ENCODE measurements at places on chromosomes 7 and 10.

- DNase-seq, result no peak
Observed at GRCh38 chr7:46450425-46450824, 529.4 kb upstream of the IGFBP3 start.

- no peak for DNase-seq
Observed at GRCh38 chr7:111784296-111784695, 222.0 kb upstream of the IMMP2L start.

DNA sequence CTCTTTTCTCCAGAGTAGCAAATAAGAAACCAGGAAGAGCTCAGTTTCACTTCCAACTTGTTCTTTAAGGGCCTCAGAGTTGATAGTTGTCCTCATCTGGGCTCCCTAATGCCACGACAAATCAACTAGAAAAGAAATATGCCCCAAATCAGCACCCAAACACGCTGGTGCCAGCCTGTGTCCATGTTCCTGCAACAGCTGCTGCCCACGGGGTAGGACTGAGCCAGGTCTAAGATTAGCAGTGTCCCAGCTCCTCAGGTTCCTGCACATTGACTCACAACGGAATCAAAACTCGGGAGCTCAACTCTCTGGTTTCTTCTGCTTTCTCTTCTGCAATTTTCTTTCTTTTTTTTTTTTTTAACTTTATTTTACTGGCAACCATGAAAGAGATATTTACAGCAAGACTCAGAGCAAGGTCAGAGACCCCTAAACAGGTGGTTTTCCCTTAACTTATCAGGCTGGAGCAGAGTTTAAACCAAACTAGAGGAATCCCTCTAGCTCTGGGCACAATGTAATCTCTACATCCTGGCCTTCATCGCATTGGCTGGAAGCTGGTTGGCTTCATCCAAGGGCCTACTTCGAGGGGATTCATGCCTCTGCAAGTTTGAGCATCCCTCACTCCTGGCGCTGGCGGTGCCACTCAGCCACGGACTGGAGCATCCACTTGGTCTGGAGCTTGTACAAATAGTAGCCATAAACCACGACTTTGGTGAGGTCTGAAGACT lies 126.1 kb downstream of the PFKFB3 start:
- no peak for DNase-seq

GRCh38 chr7:136517971-136518370 lies 350.5 kb upstream of the CHRM2 start:
- no peak for DNase-seq

DNA sequence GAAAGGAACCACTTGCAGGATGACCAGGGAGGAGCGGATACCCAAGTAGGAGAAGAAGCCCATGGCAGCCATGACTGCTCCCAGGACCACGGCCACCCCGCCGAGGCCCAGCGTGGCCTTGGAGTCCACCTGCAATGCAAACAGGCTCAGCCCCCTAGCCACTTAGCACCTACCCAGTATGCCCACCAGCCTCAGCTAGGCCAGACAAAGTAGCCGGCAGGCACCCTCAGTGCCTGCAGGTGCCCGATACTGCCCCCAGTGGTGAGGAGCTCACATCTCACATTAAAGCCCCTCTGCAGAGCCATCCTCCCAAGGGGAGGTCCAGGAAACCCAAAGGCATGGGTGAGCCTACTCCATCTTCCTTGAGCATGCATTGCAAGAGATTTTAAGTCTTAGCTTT lies 6.6 kb downstream of the NPC1L1 start:
- DNase-seq, result no peak

GRCh38 chr7:85714951-85715350 lies 528.1 kb upstream of the SEMA3D start:
- no peak for DNase-seq

DNA sequence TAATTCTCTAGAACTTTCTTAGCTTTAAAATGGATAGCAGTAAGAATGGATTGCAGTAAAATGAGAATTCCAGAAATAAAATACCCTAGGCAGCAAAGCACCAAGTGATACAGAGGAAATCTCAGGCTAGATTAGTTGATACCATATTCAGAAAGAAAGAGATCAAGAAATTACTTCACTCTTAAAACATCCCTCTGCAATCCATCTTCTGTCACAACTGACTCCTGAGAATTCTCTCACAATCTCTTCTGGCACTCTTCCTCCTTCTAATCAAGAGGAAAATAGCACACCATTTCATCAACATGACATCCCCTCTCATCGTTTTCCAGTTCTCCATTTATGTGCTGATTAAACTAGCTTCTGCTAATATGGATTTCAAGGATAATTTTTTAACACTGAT lies 42.2 kb upstream of the LAMB1 start:
- DNase-seq, result no peak

DNA sequence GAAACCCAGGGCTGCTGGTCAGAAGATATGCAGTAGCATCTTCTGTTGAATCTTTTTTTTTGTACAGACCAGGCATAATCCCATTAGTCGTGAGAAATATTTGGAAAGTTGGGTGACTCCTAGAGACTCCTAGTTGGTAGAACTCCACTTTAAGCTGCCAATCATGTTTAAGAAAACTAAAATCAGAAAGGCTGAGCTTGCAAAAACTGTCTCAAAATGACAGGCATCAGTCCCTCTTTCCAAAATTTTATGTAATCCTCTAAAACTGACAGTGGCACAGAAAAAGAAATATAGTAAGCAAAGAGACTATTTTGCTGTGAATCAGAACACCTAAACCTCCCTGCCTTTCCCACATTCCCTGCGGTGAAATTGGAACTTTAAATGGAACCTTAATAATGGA lies 568.5 kb downstream of the CCSER2 start:
- DNase-seq, result no peak

DNA sequence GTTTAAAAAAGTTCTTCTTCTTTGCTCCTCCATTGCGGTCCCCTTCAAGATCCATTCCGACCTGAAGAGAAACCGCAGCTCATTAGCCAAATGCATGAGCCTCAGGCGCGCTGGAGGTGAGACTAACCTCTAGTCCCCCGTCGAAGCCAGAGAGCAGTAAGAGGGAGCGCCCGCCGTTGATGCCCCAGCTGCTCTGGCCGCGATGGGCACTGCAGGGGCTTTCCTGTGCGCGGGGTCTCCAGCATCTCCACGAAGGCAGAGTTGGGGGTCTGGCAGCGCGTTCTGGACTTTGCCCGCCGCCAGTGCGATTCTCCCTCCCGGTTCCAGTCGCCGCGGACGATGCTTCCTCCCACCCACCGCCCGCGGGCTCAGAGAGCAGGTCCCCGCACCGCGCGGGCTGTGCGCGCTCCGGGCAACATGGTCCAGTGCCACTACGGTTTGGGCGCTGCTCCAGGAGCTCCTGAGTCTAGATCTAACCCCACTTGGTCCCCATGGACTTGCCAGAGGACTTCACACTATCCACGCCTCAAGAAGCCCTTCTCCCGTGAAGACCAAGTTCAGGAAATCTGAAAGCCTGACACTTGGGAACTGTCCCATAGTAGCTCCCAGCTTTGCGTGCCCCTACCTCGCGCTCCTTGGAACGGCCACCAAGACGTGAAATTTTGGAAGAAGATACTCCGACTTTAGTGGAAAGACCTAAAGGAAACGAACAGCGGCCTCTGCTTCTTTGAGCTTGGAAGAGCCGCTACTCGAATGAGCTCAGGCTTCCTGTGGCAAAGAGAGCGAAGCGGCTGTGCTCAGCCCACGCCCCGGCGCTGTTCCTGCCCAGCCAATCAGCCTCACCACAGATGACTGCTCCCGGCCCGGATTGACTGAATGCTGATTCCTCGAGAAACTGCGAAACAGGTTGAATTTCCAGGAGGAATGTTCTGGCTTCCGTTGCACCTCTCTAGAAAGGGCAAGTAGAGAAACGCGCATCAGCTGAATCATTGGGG lies at the start of gene ABCB1:
Gene ABCB1, minus strand, starts transcription at position 755 of the 995 bp plus-strand sequence. Its CDS starts 700 bp downstream, at position 55.
- DNase-seq, result no peak

GRCh38 chr10:48940372-48940771 lies 732 bp upstream of the LRRC18 start:
- no peak for DNase-seq

DNA sequence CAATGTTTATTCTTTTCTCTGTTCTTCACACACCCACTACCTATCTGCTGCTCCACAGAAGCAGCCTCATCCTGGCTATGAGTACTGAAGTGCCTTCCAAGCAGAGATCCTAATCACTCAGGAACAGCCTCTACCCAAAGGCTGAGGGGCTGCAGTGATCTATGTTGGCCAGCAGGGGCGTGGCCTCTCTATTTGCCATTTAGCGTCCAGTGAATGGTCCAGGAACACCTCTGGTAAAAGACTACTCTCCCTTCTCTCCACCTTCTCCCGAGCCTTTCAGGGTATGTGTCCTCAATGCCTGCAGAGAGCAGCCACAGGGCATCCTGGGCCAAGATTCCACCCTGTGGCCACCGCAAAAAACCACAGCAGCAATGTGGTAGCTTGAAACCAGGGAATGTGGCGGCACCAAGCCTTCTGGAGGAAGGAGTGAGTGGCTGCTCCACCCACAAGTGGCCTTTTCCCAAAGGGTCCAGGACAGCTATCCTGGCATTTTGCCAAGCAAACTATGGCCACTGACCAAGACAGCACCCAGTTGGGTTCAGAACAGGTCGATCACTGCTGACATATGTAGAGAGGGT lies 70.9 kb downstream of the SYPL1 start:
- no peak for DNase-seq

DNA sequence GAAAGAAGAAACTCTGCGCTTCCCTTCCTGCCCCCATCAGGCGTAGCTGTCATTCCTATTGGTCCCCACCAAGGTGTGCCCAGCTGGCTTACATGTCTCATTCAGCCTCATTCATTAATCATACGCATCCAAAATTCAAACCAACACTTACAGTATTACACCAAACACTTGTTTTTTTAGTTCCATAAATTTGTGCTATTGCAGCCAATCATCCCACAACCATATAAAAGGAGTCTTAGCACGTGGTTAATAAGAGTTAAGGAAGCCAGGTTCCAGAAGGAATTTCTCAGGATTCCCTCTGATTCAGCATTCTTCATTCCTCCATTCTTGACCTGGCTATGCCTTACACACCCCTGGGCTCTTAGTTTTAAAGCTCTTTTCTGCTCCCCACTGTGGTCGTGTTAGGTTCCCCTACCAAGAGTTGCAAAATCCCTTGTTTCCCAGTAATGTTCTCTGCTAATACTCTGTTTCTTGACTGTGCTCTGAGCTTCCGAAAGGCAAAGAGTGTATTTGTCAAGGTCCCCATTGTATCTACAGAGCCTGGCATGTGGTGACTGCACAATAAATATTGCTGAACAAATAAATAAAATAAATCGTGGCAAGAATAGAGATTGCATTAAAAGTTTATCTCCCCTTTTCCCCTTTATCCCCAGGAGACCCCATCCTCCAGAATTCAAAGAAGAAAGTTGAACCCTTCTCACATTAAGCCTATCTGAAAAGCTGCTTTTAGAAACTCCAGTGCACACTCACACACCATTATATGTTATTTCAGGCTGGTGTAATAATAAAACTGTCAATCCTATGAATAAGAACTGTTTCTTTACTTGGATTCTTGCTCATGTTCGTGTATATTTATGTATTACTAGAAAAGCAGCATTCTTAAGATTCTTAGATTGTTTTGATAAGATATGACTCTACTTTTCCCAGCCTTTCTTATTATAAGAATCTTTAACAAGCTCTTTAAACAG lies 514.4 kb downstream of the INHBA start:
- DNase-seq, result peak; percentile 81

GRCh38 chr7:18855796-18856195 lies 261.6 kb downstream of the TWIST1 start:
- DNase-seq, result peak; percentile 47

DNA sequence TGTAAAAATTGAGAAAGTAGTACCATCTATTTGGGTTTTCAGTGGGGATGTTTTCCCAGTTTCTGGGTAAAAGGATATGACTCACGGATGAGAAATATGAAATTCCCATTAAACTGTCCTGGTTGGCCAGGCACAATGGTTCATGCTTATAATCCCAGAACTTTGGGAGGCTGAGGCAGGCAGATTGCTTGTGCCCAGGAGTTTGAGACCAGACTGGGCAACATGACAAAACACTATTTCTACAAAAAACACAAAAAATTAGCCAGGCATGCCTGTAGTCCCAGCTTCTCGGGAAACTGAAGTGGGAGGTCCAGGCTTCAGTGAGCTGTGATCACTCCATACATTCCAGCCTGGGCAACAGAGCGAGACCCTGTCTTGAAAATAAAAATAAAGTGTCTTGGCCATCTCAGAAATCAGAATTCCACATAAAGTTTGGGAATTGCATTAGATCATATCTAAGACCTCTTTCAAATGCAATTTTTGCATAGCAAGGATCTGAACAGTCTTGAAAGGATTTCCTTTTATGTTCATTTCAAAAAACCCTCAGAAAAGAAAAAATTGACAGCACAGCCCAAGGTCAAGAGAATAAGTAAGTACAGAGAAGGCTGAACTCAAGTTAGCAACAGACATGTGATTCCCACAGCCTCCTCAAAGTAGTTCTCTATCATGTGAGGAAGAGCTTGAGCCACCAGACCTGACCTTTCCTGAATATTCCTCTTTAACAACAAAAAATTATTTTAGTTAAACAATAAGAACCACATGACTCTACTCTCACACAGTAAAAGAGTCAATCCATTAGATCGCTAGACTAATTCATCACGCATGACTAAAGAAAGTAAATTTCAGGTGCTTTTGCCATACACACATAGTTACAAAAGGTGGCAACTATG lies 141.5 kb upstream of the CAV2 start:
- DNase-seq, result no peak

GRCh38 chr10:37952043-37952755 lies 24.2 kb downstream of the ZNF25 start:
- no peak for DNase-seq

DNA sequence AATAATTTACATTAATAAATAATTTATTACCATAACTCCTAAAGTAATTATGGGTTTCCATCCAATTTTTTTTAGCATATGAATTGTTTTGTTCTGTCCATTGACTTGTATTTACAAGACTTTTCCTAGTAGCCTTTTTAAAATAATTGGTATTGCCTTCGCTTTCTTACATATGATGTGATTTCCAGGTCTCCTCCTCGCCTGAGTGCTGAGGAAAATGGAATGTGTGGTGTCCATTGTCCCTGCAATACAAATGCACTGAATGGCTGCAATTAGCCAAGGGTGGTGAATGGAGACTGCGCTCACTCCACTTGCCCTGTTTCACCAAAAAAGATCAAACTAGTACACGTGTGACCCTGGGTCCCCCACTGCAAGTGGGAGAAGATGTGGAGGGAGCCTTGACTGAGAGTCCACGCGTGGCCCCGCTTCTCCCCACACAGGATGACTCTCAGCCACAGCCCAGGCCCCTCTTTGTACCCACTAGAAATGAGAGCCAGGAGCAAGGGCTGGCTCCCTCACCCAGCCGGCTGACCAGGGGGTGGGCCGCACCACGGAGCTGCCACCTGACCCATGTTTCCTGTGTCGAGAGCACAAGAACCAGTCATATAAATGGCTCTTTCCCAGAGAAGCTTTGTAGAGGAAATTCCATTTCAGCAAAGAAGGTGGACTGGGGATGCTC lies 52.6 kb downstream of the FAM53B start:
- no peak for DNase-seq

- no peak for DNase-seq
Observed at GRCh38 chr10:11328264-11329061, 283.0 kb downstream of the USP6NL start.

GRCh38 chr10:103096130-103096529 lies 96.9 kb downstream of the NT5C2 start:
- DNase-seq, result no peak

All from AG09309 (cell line).